Kidney tubule cell (primary cell): ENCODE measurements at places on chromosomes 7 and 10.

DNA sequence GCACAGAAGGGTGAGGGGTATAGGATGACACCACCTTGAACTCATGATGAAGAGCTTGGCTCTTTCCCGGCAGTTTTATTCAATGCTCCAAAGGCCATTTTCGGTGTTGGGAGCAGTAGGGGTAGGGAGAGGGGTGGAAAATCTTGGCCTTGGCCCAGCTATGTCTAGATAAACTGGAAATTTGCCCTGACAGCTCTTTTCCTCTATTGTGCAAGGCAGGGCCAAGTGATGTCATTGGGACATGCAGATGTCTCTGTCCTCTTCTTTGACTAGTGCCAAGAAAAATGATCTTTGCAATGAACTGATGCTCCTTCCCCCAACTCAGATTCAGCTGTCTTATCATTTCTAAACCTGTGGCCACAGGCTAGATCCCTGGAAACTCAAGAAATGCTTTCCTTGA lies 27.7 kb upstream of the PRKCQ start:
- DNase-seq = no peak

DNA sequence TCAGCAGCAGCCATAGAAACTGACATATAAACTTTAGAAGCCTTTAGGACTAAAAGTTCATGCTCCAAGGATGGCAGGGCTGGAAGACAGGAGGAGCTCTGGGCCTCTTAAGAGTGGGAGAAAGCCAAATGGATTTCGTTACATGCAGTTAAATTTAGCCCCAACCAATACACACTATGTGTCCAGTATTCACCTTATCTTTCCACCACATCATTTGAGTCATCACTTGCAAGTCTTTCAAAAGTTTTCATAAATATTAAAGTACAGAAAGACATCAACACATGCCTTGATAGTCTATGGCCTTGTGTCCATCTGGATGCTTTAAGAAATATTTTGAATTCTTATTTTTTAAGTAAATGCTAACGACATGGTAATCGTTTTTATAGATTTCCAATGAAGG lies 392.4 kb upstream of the LRRN3 start:
- no peak for DNase-seq

DNA sequence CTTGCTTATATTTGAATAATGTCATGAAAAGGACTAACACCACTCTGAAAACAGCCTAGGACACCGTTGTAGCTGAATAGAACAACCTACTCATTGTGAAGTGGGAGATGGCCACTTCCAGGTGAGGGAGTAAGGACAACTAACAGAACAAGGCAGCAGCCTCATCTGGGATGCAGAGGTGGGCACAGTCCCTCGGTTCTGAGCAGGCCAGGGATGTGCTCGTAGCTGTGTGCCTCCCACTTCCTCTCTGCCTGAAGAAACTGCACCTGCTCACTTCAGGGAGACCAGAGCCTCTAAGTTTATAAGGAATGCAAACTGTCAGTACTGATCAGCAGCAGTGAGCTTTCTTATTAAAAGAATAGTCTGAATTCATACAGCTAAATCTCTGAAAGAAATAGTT lies 2.5 kb downstream of the VSTM4 start:
- DNase-seq = no peak

- DNase-seq = no peak
Observed at GRCh38 chr7:14734839-14735321, 167.7 kb downstream of the DGKB start.
